ENCODE measurements at places on chromosomes 6 and 20.

GRCh38 chr6:147207837-147208754 lies 3.9 kb downstream of the STXBP5 start:
- DNase-seq = no peak

GRCh38 chr6:324729-325125 lies 32.4 kb downstream of the DUSP22 start:
- DNase-seq = no peak

DNA sequence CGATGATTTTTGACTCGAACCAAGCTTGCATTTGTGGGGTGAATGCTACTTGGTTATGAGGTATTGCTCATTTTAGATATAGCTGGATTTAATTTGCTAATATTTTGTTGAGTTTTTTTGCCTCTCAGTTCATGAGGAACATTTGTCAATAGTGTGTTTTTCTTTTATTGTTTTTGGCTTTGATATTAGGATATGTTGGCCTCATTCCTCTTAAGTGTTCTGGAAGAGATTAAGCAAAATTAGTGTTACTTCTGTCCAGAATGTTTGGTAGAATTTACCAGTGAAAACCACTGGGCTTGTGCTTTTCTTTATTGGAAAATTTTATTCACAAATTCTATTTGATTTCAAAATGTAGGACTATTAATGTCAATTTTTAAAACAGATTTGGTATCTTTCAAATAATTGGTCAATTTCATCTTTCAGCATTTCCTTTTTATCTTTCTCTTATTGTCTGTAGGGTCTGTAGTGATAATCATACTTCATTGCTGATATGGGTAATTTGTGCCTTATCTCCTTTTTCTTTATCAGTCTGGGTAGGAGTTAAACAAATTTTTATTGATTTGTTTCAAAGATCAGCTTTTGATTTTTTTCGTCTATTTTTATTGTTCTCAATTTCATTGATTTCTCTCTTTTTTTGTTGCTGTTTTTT lies 14.1 kb downstream of the AIG1 start:
- DNase-seq = no peak

DNA sequence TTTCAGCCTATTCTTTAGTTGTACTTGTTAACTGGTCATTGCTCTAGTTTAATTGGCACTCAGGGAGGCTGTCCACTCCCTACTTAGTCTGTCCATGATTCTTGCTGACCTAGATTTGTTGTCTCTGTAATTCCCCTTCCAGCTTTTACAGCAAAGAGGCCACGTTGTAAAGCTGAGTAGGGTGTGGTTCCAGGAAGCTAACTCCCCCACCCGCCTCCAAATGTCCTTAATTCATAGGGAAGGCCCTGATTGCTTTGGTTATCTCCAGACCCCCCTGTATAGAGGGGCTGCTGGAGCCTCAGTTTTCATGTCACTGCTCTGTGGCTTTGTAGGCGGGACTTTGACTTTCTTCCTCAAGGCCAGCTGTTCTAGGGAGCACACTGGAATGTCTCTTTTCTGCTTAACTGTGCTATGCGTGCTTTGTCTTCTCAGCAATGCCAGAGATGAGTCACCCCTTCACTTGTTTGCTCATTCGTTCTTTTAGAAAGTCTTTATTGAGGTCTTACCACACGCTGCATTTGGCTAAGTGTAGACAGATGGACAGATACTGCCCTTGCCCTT lies 175.1 kb upstream of the JAG1 start:
- no peak for DNase-seq

- DNase-seq = no peak
Observed at GRCh38 chr6:85641897-85642773, 551 bp downstream of the SYNCRIP start.

All from NCI-H510A treated with DMSO at 0.1 percent for 48 hours (cell line).